ENCODE measurements at places on chromosomes 2 and 18.

DNA sequence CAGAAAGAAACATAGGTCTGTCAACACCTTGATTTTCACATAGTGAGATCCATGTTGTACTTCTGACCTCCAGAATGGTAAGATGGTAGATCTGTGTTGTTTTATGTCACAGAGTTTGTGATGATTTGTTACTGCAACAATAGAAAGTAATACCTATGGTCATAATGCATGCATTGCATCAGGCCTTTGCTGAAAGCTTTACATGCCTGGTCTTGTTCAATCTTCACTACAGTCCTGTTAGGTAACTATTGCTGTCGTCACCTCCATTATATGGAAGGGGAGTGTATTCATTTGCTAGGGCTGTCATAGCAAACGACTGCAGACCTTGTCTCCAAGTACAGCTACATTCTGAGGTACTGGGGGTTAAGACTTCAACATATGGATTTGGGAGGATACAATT is 243.5 kb downstream of the ANAPC1 start:
- DNase-seq, result no peak

- no peak for DNase-seq
Observed at GRCh38 chr2:150617351-150617978, 130.0 kb upstream of the RND3 start.

DNA sequence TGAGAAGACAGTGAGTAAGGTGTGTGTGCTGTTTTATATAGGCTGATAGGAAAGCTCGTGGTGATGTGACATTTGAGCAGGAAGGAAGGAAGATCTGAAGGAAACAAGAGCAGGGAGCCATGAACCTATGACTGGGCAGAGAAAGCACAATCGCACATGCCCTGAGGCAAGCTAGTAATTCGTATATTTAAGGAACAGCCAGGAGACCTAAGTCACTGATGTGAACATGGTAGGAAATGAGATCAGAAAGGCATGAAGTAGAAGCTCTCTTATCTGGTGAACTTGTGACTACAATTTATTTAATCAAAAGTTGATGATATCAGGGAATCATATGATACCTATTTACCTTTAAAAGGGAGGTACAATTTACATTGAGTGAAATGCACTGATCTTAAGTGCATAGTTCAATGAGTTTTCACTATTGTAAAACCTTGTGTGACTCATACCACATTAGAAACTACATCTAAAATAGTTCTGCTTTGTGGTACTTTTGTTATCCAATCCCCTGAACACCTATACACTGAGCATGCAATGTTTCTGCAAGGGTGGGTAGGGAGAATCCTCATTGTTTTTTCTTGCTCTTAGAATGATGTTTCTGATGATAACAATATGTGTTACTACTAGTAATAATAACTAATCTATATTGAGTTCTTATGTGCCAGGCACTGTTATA is 67.5 kb downstream of the GALNT13 start:
- no peak for DNase-seq

DNA sequence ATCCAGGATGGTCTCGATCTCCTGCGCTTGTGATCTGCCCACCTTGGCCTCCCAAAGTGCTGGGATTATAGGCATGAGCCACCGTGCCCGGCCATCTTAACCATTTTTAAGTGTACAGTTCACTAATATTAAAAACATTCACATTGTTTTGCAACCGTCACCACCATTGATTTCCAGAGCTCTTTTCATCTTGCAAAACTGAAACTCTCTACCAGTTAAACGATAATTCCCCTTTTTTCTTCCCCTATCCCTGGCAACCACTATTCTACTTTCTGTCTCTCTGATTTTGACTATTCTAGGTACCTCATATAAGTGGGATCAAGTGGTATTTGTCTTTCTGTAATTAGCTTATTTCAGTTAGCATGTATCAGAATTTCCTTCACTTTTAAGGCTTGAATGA is 16.8 kb upstream of the NEUROD1 start:
- DNase-seq, result no peak

DNA sequence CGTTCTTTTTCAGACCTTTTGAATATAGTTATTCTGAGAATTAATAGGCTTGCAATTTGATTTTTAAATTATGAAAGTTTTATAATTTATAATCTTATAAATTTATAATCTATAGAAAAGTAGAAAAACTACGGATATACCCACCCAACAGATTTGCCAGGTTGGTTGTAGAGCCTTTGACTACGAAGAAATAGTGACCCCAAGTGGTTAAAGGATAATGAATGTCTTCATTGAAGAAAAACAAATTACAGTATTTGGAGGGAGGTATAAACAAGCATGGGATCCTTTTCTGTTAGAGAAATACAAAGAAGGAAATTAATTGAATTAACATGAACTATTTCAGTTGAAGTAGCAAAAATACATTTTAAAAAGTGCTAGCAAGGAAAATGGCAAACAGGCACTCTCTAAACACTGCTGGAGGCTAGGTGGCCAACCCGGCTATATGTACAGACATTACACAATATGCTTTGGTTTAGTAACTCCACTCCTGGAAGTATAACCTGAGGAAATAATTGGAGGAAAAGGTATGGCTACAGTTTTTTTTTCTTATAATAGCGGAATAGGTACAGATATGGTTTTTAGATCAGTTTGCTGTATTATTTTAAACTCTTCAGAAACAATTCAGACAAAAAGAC is 110.9 kb downstream of the MIB1 start:
- DNase-seq, result no peak

DNA sequence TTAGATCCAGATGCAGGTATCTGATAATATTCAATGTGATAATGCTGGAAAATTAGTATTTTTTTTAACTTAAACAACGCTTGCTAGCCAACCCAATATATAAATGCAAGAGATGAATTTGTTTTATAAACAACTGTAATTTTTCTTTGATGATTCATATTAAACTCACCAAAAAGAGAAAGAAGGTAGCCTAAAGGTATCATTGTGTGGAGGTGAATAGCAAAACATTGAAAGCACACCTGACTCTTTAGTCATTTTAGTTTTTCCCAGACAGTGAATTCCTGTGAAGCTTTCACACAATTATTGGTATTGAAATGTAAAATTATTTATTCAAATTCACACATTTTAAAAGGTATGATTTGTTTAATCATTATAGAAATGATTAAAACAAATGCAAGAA is 424.0 kb downstream of the NR4A2 start:
- no peak for DNase-seq

- DNase-seq, result no peak
Observed at GRCh38 chr2:111905990-111906735, 7.8 kb downstream of the MERTK start.

DNA sequence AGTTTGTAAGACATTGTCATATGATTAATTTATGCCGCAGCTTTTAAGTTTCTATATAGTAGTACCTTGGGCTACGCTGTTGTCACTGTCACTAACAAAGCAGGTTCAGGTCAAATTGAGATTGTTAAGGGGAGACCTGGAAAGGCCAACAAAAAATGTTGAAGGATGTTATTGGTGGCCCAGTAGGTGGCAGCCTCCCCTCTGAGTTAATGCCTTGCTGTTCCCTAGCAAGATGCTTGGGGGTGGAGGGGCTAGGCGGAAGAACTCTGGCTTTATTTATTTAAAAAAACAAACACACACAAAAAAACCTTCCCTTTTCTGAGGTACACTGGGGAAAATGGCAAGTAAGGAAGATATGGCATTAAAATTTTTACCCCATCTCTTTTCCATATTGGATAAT is 128.3 kb upstream of the ATP5MC3 start:
- no peak for DNase-seq
